T1000 (cell line): ENCODE measurements at places on chromosomes 5 and 9.

- DNase-seq, result no peak
Measured at GRCh38 chr9:127179633-127180441, 57.4 kb upstream of the ANGPTL2 start.

- DNase-seq, result no peak
Measured at GRCh38 chr5:25190521-25191000, 545.8 kb upstream of the CDH10 start.

DNA sequence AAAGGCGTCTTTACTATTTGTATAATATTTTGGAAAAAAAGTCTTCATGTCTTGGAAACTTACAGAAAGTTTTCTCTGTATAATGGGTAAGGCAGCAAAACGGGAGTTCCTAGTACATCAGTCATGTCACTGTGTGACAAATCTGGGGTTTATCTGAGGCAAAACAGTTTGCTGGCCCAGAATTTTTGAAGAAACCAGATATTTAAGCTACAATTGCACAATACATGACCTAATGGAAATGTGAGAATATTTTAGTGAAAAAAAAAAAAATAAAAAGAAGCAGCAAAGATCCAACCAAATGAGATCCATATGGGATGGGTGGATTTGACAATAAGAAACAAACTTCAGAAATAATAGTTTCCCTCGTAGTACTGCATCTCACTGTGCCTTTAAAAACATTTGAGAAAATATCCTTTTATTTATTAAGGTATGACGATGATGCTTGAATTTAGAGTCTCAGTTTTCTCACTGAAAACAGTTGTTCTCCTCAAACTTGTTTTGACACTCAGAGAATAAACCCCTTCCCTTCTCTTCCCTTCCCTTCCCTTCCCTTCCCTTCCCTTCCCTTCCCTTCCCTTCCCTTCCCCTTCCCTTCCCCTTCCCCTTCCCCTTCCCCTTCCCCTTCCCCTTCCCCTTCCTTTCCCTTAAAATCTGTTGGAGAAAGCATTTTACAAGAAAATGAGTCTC lies 180.5 kb upstream of the TUT7 start:
- no peak for DNase-seq

DNA sequence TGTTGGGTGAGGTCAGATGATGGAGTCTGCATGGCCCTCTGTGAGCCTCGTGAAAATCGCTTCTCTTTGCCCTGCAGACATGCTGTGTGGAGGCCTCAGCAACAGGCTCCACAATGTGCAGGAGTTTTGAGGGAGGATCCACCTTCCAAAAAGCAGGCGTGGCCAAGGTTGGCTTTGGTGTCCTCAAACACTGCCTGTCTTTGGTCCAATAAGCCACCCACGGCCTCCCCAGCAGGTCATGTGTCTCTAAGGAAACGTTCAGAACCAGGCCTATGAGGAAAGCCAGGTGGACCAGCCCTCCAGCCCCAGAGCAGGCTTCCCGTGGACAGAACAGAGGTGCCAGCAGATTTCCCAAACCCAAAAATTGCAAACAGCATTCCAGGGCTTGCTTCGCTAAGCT lies 340.7 kb upstream of the IRX2 start:
- no peak for DNase-seq

DNA sequence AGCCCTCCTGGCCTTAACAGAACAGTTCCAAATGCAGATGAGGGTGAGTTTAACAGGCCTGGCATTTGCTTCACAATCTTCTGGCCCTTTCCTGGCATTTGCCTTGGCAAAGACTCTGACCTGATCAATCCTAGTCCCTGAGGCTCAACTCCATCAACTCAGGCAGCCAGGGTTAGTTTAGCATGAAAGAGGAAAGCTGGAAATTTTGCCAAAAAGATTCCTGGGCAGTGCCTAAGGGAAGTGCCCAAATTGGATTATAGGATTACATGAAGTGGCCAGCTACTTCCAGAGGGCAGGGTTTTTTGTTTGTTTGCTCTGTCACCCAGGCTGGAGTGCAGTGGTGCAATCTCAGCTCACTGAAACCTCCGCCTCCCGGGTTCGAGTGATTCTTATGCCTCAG lies 36.8 kb downstream of the PCDHAC2 start:
- DNase-seq, result no peak
